ENCODE measurements at places on chromosomes 6 and 20. TPM values are rescaled to one million over a fixed set of nuclear protein-coding genes. Genes with fewer than 3 reads are reported as not detected.
A peak's percentile ranks its signal among the peaks of the same experiment; 100 is the strongest.

GRCh38 chr6:124867121-124867520 is 95.1 kb upstream of the RNF217 start:
- DNase-seq: no peak

DNA sequence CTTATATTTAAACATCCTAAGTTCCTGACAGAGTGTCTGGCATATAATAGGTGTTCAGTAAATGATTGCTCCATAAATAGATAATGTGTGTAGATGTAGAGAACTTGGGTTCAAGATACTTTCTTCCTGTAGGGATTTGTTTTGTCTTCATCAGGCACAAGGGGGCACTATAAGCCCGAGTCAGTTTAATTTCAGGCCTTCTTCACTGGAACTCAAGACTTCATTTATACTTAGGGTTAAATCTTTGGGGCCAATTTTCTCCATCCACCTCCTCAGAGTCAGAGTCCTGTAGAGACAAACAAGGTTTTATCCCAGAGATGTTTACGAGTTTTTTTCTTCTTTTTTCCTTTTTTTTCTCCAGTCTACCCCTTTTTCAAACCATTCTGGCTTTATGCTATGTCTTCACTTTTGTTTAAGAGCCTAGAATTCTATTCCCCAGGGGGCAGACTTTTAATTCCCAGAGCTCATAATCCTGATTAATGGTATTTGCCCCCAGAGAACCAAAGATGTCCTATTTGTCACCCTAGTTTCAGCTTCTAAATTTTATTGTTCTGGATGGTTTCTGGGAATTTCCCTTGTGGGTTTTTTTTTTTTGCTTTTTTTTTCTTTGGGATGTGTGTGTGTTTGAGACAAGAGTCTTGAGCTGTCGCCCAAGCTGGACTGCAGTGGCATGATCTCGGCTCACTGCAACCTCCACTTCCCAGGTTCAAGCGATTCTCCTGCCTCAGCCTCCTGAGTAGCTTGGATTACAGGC is 88.4 kb downstream of the HFE start:
- no peak for DNase-seq

DNA sequence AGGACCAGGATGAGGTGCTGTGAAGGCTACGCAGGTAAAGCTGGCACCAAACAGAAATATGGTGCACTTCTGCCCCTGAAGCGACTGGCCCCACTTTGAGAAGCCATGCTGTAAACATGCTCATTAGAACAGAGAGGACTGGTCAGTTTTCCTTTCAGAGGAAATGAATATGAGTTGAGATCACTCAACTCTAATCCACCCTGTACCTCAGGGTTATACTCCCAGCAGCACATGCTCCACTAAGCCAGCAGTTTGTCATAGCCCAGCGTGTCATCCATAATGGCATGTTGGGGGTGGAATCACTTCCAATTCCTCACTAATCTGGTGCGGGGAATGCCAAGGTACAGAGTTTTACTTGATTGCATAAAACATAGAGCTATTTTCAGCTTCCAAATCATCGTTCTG is 98.1 kb downstream of the HIVEP2 start:
- no peak for DNase-seq

- peak; percentile 41 for DNase-seq
These were observed 34.3 kb upstream of the MDFI start for GRCh38 chr6:41604006-41604405.

- peak; percentile 80 for DNase-seq
These were observed 911 bp downstream of the CDK19 start for GRCh38 chr6:110814102-110815014.

DNA sequence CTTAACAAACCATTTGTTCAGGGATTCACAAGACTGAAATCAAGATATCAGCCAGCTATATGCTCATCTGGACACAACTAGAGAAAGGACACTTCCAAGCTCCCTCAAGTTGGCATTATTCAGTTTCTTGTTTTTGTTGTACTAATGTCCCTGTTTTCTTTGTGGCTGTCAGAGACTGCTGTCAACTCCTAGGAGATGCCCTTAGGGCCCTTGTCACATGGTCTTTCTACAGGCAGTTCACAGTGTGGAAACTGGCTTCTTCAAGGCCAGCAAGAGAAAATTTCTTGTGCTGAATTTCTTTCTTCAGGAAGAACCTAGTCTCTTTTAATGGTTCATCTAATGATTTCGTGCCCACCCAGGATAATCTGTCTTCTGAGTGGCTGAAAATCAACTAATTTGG is 677.2 kb upstream of the MAN1A1 start:
- DNase-seq: no peak

DNA sequence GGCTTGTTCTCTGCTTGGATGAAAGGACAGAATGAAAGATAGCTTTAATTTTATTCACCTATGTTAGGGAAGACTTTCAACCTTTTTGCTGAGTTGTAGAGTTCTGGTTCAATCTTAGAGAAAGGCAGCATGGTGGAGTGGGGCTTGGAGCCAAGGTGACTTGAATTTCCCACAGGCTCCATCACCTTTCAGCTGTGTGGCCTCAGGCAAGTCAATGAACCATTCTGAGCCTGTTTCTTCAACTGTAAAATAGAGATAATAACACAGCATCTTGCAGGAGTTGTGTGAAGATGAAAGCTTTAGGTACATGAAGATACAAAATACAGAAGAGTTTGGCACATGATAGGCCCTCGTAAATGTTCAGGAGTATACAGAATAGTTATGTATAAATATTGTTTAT is 19.1 kb upstream of the DTNBP1 start:
- DNase-seq: no peak

DNA sequence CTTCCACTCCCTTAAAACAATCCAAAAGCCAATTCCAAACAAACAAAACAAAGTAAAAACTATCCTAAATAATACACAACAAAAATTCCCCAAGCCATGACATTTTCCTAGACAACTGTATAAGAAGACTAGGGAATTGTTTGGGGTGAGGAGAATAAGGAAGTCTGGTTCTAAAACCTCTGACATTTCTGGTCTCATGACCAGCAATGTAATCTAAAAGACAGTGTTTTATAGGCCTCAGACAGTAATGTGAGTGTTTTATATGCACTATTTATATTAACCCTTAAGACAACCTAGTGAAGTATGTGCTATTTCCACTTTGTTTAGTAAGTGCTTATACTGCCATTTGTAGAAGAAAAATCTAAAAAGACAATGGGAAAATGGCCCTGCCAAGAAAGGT is 13.0 kb upstream of the RCAN2 start:
- no peak for DNase-seq

DNA sequence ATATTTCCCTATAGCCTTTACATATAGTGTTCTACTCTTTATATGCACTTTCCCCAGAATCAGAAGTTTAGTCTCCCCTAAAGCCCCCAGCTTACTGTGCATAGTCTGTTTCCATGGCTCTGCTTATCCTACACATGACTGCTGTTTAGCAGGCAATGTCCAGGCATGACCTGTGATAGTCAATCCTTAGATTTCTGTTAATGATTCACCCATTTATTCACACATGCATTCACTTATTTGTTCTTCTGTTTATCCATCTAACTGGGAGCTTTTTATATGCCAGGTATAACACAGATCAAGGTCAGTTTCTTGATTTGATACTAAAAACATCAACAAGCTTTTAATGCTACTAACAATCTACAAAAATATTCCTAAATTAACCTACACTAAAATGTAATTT is 300.8 kb downstream of the PHF3 start:
- no peak for DNase-seq

- DNase-seq: no peak
These were observed 343.5 kb downstream of the RFPL4B start for GRCh38 chr6:112690497-112691202.

- peak; percentile 50 for DNase-seq
These were observed 81.6 kb downstream of the DTD1 start for GRCh38 chr20:18669241-18670019.

GRCh38 chr20:33251496-33251895 is 15.7 kb downstream of the BPIFA1 start:
- no peak for DNase-seq

GRCh38 chr6:84798257-84798656 is 33.9 kb upstream of the TBX18 start:
- DNase-seq: no peak

GRCh38 chr20:24016607-24017457 is 28.3 kb upstream of the GGTLC1 start:
- DNase-seq: no peak

- no peak for DNase-seq
These were observed 13.4 kb downstream of the DCBLD1 start for GRCh38 chr6:117495869-117496268.

DNA sequence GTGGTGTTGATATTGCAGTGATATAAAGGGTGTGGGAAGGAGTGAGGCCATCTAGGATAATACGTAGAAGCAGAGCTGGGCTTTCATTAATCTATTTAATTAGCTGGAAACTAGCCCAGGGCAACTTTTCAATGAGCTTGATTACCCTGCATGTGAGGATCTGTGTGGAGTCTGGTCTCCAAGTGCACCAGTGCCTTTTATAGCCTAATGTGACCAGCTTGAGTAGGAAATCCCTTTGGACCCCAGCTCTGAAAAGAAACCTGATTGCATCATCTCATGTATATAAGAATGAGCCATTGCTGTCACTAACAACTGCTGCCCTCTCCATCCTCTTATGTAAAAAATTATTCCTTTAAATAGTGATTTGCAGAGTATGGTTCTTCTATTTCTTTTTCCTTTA is 72.6 kb downstream of the CD109 start:
- no peak for DNase-seq

GRCh38 chr20:10478205-10478604 is 43.1 kb downstream of the SLX4IP start:
- no peak for DNase-seq

DNA sequence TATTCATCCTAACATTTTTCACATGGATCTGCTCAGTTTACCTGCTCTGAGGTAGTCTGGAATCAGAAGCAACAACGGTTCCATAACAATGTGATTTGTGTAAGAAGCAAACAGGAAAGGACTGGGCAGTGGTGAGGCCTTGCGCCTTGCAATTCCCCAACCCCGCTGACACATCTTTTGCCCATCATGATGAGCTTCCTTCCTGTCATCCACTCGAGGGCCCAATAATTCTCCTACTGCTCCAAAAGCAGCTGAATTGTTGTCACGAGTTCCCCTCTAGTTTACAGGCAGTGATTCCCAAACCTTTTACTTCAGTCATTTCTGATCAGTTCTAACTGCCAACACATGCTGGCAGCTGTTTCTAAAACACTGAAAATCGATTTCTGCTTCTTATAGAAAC is 22.9 kb downstream of the STX7 start:
- DNase-seq: peak; percentile 69

GRCh38 chr6:45086360-45087084 is 241.6 kb upstream of the RUNX2 start:
- DNase-seq: no peak

DNA sequence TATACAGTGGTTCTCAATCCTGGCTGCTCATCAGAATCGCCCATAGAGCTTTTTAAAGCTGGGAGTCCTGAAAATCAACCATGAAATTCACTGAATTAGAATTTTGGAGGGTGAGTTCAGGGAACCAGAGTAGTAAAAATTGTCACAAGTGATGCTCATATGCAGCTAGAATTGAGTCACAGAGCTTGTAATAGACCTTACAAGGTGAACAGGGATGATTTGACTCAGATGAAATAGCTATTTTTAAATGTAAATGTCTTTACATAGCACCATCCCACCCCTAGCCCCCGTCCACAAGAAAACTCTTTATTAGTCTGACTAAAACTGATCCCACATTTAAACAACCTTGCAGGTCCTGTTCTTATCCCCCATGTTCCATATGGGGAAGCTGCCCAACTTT is 531.7 kb downstream of the LMBRD1 start:
- DNase-seq: no peak

DNA sequence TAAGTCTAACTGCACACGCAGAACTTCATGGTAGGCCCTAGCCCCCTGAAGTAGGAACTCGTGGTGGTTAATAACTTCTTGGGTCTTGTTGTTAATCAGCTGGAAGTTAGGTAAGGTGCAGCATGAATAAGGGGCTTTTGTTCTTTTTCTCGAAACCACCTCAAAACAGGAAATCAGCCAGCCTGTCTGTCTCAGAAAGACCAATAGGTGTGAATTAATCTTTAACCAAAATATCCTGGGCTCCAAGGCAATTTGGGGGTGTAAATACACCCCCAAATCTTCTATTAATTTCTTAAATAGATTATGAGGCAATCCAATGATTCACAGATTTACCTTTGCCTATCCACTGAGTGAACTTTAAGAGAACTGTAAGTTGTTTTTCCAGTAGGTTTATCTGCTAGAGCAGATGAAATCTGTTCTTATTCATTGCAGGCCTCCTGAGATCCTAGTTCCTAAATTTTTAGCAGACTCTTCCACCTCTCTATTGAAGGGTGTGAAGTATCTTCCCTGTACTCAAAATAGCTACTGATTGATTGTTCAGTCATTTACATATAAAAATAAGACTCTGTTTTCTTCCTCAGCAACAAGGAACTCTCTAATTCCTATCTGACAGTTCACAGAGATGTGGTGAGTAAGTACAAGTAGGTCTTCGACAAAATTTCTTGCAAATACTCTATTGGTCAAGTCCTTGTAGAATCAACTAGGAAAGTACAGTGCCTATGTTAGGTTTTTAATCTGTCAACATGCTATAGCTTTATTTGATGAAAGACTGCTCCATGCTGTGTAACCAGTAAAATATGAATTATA is 427.1 kb upstream of the NOX3 start:
- no peak for DNase-seq

- no peak for DNase-seq
These were observed 91.8 kb upstream of the BACH2 start for GRCh38 chr6:90388395-90388794.

DNA sequence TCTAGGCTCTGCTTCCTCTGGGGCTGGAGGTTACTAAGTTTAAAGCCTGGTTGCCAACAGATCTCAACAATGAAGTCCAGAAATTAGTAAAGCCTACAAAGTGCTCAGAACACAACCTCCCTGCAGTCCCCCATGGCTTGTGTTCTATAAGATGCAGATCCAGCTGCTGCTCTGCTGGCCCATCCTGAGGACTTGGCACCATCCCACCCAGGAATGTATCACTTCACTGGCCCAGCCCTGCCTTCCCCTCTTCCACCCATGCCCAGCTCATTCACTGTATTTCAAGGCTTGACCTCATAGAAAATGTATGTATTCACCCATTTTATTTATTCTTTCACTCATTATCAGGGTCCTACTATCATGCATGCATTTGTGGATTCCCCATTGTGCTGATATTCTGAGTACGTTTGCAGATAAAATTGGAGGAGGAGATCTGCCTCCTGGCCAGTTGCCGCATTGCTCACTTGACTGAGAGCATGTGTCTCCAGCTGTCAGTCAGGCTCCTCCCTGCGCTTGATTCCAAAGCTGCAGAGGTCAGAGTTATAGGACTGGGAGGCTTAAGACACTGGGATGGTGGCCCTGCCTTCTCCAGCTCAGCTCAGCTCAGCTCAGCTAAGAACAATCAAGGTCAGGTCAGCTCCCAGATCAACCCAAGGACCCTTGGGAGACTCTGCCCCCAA is 104.8 kb downstream of the MAFB start:
- DNase-seq: no peak

The DDO gene
- total RNA-seq: 2.2 TPM

The CD83 gene
- 1.1 TPM for total RNA-seq

The CLDN20 gene
- not detected for total RNA-seq

The RIPOR2 gene
- total RNA-seq: 10.9 TPM

The PMEPA1 gene
- 23.3 TPM for total RNA-seq

The NHSL1 gene
- 6.5 TPM for total RNA-seq

The ETV7 gene
- total RNA-seq: 0.36 TPM

The GHRH gene
- not detected for total RNA-seq

The RPL7L1 gene
- total RNA-seq: 79.0 TPM

The SULF2 gene
- total RNA-seq: 43.2 TPM

The TSPYL1 gene
- total RNA-seq: 79.6 TPM

The LAMA2 gene
- total RNA-seq: 100 TPM

The TMEM74B gene
- total RNA-seq: 0.33 TPM

The PAK5 gene
- total RNA-seq: 0.28 TPM

The FNDC1 gene
- total RNA-seq: 17.7 TPM

The ARHGAP18 gene
- 9.3 TPM for total RNA-seq
